Astrocyte of the cerebellum (primary cell): ENCODE measurements at places on chromosomes 4 and X.

- DNase-seq: no peak
These were observed 88.1 kb downstream of the CCSER1 start for GRCh38 chr4:90215286-90215685.

DNA sequence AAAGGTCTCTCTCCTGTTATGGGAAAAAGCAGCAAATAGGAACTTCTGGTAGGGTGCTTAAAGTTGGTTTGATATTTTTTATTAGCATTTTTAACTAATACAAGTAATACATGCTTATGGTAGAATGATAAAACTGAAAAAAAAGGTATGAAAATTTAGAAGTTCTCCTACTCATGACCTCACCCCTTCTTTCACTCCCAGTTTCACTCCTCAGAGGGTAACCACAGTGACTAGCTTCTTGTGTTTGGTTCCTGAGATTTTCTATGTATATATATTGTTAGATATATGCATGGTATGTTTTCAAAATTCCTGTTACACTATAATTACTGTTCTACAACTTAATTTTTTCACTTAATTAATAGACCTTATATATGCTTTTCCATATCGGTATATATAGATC is 66.5 kb downstream of the AR start:
- DNase-seq: no peak

- no peak for DNase-seq
These were observed 1.3 kb downstream of the QDPR start for GRCh38 chr4:17510582-17510981.

DNA sequence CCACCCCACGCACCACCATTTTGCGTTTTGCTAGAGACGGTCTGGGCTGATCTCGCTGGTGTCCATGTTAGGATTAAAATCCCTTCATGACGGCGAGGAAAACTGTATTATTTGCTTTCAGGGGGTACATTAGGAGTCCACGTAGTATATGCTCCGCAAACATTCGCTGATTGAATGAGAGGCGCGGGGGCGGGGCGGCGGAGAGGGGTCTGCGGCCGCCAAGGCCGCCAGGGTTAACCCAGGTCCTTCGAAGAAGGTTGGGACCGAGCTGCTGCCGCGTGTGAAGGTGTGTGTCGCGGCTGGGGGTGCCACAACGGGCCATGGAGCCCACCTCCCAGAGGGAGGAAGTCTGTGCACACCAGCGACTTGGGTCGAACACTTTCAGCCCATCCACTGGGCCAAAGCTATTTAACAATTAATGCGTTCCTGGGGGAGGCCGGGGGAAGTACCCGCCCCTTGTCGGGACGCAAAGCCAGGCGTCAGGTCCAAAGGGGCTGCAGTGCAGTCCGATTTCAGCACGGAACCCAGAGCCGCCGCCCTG is 6.4 kb upstream of the PITX2 start:
- no peak for DNase-seq

GRCh38 chr4:19494961-19495360 is 756.7 kb upstream of the SLIT2 start:
- no peak for DNase-seq

DNA sequence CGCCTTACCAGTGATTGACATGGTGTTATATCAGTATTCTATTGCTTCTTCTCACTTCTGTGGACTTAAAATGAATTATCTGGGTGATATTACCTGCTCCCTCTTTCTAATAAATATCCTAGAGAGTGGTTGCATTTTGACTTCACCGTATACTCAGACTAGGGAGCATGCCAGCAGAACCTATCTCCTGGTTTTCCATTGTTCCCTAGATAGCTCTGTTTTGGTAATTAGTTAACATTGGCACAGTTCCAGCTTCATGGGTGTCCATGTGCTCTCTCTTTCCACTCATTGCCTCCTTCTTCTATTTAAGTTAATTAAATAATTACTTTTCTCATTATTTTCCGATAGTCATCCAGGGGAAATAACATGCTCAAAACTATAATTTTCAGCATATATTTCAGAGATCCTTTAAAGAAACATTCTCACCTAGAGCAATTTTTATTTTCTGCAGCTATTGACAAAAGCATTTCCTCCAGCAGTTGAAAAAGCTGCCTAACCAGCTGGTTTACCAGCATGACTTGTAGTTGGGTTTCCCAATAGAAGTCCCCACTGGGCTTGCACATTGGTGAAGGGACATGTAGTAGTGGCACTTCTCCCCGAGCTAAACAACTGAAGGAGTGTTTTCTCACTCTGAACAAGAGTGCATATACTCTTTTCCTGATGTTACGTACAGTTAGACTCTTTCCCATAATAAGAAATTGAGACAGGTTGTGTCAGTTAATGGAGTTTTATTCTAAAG is 27.9 kb upstream of the PAPSS1 start:
- DNase-seq: no peak

DNA sequence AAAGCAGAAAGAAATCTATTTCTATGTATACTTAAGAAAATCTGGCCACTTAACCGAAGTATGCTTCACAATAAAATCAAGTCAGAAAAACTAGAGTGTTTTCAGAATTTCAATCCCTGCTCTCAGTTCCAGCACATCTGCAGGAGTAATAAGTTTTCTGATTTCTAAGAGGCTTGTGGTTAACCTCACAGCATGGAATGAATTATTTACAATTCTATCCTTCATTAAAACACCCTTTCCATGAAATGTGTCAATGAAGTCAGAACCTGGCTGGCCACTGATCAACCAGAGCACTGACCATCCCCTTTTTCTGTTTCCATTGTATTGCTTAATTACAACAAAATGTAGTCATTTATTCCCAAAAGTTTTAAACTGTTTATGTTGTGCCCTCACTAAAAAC is 781.4 kb upstream of the INTU start:
- peak; percentile 63 for DNase-seq

- no peak for DNase-seq
These were observed 468.6 kb downstream of the INPP4B start for GRCh38 chr4:142377342-142378091.

DNA sequence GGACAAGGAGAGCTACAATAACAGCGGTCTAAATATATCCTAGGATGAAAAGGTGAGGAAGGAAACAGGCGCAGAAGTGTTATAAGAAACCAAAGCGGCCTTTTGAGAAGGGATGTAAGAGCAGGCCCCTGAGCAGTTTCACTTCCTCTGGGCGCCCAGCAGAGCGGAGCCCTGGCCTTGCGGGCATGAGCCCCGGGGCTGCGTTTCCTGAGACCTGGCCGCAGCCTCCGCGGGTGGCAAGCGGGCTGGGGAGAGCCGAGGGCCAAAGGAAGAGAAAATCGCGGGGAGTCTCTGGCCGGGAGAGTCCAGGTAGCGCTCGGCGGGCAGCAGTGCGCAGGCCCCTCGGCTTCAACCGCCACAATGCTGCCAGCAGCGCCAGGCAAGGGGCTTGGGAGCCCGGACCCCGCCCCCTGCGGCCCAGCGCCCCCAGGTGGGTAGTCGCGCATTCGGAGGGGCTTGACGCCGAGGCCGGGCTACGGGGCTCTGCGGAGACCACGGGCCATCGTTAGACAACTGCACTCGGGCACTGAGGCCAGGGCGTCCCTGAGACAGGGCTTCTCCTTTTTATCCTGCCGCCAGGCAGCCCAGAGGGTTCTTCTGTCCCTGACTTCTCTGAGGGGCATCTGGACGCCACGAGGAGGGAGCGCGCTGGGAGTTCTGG is at the start of gene BANK1:
TSS of gene BANK1 (plus strand) at position 210 of the 661 bp plus-strand sequence. CDS start at position 361, 151 bp downstream.
- DNase-seq: no peak

- no peak for DNase-seq
These were observed 23.0 kb downstream of the GALNT7 start for GRCh38 chr4:173191623-173192041.

DNA sequence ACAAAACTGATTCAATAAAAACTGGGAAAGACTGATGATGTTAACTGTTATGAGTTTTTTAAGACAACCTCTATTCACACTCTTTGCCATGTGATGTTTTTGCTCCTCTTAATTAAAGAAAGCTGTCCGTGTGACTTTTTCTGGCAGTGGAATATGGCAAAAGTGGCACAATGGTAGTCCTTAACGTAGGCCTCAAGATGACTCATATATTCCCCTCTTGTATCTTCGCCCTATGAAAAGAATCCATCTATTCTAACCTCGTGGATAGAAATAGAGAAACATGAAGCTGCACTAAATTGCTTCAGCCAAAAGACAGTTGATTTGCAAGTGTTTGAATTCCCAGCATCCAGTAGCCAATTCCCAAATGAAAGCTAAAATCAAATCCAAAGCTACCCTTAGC is 603.8 kb upstream of the PCDH7 start:
- no peak for DNase-seq

- no peak for DNase-seq
These were observed 159.8 kb downstream of the OR13H1 start for GRCh38 chrX:131703646-131704045.

- DNase-seq: no peak
These were observed 155.9 kb downstream of the SHOX start for GRCh38 chrX:786441-786881.

DNA sequence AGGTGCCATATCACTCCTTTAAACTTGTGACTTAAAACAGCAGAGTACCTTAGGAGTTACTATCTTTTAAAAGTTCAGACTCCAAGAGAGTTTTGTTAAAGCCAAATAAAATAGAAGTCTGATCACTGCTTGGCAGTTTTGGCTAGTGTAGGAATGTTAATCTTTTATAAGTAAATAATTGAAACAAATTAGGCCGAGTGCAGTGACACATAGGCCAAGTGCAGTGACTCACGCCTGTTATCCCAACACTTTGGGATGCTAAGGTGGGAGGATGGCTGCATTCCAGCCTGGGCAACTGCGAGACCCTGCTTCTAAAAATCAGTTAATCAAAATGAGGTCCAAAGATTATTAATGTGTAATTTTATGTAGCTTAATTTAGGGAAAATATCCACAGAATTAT is 37.2 kb downstream of the WDR44 start:
- no peak for DNase-seq

- DNase-seq: no peak
These were observed 29.7 kb downstream of the IL21 start for GRCh38 chr4:122591196-122591595.

DNA sequence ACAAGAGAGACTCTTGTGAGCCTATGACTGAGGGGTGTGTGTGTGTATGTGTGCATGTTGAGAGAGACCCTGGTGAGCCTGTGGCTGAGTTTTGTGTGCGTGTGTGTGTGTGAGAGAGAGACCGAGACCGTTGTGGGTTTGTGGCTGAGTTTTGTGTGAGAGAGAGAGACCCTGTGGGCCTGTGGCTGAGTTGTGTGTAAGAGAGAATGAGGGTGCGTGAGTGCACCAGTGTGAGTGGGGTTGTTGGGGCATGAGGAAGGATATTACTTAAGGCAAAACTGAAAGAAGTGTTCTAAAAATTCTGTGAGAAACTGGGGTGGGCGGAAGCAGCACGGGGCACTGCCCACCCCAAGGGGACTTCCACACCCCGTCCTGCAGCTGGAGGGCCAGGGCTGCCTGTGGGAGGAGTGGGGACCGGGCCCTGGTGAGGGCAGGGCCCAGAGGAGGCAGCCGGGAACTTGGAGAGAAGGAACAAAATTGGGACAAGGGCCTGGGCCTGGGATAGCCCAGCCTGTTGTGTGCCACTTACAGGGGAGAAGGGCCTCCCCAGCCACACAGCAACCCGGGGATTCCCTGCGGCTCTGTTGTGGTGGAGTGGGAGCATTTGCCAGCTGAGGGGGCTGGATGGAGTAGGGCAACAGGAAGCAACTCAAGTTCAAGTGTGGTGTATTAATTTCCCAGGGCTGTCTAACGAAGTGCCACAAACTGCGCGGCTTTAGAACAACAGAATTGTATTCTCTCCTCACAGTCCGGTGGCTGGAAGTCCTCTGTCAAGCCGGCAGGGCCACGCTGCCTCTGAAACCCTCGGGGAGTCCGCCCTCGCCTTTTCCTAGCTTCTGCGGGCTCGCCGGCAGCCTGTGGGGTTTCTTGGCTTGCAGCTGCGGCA is 22.1 kb downstream of the TMEM131L start:
- DNase-seq: no peak

GRCh38 chr4:39970671-39971640 is 6.8 kb downstream of the PDS5A start:
- no peak for DNase-seq

DNA sequence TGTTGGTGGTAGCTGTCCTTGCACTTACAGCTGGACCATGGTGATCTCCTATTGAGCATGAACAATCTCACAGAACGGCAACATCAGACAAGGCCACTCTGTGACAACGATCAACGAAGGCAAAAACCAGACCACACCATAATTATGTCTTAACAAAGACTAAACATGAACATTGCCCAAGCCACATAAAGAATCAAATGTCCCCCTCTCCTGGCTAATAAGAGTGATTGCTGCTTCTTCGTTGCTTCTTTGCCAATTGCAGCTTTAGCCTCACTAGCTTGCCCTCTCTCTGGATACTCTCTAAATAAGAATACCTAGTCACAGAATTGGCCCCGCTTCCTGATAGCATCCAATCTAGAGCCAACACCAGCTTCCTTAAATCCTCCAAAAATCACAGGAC is 41.5 kb upstream of the PGRMC1 start:
- DNase-seq: no peak
